Amniotic stem cell (primary cell): ENCODE measurements at places on chromosomes 2 and 18.

DNA sequence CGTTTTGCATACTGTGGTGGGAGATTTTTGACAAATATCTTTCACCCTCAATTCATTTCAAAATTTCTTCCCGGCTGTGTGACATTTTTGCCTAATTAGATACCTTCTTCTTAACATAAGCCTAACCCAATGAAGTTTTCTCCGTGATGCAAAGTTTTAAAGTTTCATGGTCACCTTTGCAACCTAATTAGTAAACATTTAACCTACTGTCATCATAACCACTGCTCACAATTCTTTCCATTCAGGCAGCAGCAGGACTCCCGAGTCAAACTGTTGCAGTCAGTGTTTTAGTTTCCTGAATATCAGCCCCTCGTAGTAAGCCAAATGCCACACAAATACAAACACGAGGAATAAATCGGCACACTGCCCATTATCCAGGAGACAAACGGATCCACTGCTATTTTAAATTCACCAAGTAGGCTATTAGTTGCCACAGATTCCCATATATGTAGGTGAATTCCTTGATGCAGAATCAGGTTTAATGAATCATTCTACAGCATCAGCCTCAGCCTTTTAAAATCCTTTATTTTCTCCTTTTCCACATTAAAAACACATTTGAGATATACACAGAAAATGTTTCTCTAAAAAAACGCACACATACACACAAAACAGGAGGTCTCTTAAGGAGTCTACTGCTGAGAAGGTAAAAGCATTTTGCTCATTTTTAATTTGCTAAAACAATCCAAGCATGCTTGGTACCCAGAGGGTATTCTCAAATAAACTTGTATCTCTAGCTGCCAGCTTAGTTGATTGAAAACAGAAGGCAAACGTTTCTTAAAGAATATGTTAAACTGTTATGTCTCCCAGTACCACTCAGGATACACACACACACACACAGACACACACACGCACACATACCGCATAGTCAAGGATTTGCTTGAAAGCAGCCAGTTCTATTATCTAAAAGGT lies 106.5 kb upstream of the KCTD1 start:
- no peak for DNase-seq

DNA sequence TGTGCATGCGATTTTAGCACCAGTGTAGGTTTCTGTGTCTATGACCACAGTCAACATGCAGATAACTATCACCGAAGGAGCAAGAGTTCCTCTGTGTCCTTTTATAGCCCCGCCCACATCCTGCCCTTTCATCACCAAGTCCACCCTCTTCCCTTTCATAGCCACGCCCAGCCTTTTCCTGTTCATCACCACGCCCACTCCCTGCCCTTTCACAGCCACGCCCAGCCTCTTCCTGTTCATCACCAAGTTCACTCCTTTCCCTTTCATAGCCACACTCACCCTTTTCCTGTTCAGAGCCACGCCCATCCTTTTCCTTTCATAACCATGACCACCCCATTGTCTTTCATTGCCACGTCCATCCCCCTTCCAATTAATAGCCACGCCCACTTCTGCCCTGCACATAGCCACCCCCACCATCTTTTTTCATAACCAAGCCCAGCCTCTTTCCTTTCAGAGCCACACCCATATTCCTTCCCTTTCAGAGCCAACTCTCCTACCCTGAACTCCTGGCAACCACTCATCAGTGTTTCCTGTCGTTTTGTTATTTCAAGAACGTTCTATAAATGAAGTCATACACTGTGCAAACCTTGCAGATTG lies 273.9 kb downstream of the MYT1L start:
- DNase-seq: no peak

GRCh38 chr2:237075749-237076599 lies 9.7 kb upstream of the COPS8 start:
- no peak for DNase-seq

- DNase-seq: peak; percentile 42
Observed at GRCh38 chr2:64263315-64263714, 119.1 kb upstream of the PELI1 start.

DNA sequence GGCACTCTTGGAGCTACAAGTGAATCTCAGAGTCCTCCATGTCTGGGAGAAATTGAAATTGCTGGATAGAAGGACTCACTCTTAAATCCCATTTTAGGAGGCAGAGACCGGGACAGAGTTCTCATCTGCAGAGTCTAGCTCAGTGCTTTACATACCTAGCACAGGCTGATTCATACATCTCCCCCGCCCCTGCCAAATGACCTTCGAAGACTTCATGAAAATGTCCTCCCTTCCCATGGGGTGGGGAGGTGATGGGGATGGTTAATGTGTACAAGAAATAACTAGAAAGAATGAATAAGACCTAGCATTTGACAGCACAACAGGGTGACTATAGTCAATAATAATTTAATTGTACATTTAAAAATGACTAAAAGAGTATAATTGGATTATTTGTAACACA lies 8.2 kb upstream of the SERPINB5 start:
- DNase-seq: no peak

- no peak for DNase-seq
Observed at GRCh38 chr2:189402932-189403331, 38.3 kb upstream of the WDR75 start.

GRCh38 chr2:45988879-45989278 lies 308.3 kb upstream of the EPAS1 start:
- no peak for DNase-seq

DNA sequence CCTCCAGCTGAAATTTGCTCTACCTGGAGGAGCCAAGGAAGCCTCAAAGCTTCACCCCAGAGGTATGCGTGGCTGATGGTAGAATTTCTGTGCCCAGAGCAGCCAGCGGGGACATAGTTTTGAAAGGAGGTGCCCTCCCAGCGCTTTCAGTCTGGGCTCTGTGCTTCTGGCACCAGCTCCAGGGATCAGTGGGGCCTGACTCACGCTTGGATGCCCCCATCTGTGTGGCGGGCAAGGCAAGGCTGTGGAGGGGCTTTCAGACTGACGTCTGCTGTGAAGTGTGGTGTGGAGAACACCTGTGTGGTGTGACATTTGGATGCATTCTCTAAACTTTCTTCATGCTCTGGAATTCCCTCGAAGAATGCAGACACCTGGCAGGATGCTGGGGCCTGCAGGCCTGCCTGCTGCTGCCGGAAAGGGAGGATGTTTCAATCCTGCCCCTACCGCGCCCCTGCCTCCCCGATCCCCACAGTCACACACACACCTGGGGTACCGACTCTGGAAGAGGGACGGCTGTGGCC lies 84.1 kb downstream of the CTIF start:
- peak; percentile 16 for DNase-seq

DNA sequence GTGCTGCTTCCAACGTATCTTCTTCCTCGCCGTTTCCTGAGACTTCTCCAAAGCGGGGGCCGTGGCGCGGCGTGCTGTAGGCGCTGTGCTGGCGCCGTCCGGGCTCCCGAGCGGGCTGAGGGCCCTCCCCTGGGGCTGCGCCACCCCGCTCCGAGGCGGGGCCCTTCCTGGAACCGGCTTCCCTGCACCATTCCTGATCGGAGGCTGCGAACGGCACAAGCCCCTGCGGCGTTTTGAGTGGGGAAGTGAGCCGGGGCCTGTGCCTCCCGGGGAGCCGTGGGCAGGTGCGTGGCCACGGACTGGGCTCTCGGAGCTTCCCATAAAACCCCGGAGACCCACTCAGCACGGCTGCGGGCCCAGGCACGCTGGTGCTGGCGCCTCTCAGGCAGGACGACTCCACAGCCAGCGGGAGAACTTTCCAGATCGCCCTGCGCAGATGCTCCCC lies 74.7 kb downstream of the PSMG2 start:
- DNase-seq: no peak

DNA sequence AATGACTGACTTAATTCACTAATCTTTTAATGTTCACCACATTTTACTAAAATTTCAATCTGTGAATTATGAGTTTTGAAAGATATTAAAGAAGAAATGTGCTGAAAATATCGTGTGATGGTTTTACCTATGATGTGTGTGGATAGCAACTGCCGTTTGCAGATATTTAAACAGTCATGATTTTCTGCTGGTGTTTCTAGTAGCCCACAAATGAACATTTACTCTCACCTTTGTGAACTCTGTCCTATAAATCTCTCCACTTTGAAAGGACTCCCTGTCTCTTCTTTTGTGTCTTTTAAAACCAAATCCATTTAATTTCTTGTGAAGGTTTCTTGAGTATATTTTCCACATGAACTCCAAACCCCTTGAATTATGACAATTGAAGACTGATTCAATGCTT lies 771.2 kb upstream of the SALL3 start:
- no peak for DNase-seq

DNA sequence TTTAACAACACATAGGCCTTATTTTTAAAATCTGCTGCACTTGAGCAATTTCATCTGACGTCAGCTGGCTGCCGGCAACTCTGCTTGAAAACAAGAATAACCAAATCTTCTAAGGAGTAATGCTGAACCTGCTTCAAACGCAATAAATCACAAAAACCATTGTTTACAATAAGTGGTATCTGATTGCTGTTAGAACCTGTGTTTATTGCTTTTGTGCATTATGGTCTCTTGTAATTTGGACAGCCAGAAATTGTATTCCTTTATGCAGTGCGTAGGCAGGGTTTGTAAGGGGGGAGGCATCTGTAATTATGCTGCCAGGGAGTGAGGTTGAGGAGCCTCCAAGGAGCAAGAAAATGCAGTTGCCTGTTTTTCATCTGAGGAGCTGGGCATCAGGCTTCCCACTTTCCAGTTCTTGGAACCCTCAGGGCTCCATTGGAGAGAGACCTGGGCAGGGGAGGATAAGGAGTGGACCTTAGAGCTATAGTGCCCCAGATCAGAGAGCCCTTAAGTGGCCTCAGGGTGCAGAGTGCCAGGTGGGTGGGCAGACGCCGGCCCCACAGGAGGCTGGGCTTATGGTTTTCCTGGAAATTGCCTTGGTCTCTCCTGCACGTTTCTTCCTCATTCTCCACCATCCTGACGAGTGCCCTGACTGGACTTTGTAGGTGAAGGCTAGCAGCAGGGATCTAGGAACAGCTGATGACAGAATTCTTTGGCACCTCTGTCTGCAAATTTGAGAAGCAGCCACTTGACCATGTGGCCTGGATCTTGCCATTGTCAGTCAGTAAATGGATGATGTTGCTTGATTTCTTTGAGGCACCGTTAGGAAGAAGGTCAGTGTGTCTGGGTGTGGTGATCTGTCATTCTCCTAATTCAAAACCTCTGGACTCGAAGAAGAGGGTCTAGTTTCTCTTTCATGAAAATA lies 129.2 kb downstream of the KLHL29 start:
- DNase-seq: no peak

- DNase-seq: no peak
Observed at GRCh38 chr2:205931388-205931787, 154.6 kb downstream of the INO80D start.

DNA sequence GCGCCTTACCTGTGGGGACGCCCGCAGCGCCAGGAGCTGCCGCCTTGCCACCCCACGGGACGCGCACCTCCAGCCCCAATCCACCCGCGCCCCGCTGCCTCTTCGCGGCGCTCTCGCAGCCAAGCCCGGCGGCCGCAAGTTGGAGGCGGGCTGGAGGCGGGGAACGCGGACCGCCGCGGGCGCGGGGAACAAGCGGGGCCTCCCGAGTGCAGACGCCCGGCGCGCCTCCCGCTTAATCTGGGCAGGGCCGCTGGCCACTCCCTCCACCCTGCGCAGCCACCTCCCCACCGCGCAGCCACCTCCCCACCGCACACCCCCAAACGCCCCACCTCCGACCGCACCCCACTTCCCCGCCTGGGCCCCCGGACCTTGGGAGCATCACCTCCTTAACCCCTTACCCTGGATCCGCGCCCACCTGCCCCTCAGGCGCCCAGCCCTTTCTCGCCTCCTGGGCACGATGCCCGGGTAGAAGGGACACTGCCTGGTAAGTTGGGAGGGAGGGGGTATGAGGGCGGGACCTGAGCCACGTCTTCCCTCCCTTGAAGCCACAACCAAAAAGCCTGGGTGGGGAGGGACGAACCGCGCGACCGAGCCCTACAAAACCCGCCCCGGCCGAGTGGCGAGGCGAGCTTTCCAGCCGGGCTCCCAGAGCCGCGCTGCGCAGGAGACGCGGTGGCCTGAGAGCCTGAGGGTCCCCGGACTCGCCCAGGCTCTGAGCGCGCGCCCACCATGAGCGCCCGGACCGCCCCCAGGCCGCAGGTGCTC lies at the start of the genes COL4A3 and COL4A4:
TSS of gene COL4A3 (plus strand) at position 627 of the 765 bp plus-strand sequence. CDS start at position 730, 103 bp downstream.
TSS of gene COL4A4 (minus strand) at position 208 of the 765 bp plus-strand sequence. CDS start 16,722 bp downstream, outside the sequence.
- DNase-seq: no peak

DNA sequence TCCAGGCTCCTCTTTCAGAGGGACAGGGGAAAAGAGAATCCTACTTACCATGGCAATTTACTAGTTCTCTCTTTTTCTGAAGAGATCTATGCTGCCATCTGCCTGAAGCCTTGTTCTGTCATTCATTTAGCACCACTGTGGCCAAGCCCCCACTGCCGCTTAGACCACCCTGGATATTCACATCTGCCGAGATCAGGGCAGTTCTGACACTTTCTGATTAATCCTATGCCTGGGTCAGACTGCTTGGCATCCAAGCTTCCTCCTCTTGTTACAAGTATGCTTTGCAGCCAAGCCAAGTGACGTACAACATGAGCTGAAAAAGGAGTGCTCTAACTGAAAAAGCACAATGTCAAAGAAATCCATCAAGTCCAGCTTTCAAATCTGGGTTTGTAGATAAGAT lies 332.6 kb downstream of the SUCLG1 start:
- no peak for DNase-seq

GRCh38 chr2:168626647-168627046 lies 170.6 kb downstream of the CERS6 start:
- no peak for DNase-seq

DNA sequence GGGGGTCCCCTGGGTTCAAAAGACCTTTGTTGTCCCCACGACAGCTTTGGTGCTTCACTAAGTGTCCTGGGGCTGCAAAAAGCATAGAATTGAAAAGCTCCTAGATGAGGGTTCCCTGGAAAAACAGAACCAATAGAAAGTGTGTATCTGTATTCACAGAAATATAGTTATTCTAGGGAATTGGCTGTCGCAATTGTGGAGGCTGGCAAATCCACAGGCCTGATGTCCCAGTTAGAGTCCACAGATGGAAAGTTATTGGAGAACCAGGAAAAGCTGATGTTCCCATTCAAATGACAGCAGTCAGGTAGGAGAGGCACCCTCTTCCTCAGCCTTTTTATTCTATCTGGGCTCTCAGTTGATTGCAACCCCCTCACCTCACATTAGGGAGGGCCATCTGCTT lies 65.5 kb downstream of the LONRF2 start:
- no peak for DNase-seq

- DNase-seq: no peak
Observed at GRCh38 chr18:61948846-61949438, 56.1 kb upstream of the RNF152 start.

DNA sequence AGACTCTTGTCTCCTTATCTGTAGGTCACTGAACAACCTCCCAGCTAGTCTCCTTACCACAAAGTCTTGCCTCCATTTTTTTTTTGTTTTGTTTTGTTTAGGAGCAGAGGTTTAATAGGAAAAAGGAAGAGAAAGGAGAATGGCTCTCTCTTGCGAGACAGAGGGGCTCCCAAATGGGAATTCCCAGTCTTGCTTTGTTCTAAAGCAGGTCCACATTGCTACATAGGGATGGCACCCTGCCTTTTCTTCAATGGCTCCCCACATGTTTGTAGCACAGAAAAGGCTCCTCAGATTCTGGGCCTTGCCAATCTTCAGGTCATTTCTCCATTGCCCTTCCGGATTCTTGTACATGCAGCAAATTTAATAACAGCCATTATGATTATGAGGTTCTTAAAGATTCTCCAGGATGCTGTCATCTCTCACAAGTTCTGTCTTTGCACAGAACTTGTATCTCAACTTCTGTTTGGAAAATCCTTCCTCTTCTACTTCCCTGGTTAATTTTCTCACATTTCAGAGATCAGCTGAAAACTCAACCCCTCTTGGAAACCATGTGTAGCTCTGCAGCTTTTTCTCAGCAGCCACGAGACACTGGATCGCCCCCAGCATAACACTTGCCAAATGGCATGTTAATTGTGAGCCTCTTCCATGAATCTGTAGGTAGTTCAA lies 23.6 kb downstream of the IL1F10 start:
- DNase-seq: no peak

GRCh38 chr2:28274911-28275685 lies 117.6 kb upstream of the FOSL2 start:
- DNase-seq: peak; percentile 60
